ENCODE measurements at places on chromosomes 7 and 10.

DNA sequence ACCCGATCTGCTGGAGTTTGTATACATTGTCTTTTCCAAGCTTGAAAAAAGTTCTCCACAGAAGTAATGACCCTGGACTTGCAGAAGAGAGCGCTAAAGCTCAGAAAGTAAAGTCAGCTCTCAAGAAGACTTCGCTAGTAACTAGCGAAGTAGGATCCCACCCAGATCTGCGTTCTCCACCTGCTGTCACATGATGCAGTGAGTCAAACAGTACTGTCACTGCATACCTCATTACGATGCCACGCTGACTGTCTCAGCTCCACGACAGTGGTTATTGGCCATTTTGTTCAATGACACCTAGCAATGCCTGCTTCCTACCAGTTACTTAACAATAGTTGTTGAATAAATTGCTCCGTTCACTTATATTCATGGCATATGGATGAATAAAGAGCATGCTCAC, 29.7 kb upstream of the SEC61G start:
- H3K36me3 ChIP-seq: no peaks in the 10 kb centered on the region
- H3K27ac ChIP-seq: no peak overlapping the region
- H3K4me3 ChIP-seq: no peak overlapping the region
- no peaks in the 10 kb centered on the region for H3K4me1 ChIP-seq
- H3K27me3 ChIP-seq: peaks cover 19% of the 10 kb centered on the region

- peaks cover 24% of the 10 kb centered on the region for H3K36me3 ChIP-seq
- peaks cover 49% of the 10 kb centered on the region for H3K4me1 ChIP-seq
- no peaks in the 10 kb centered on the region for H3K27me3 ChIP-seq
- H3K27ac ChIP-seq: peak overlapping the region; percentile 97
- H3K4me3 ChIP-seq: peak overlapping the region; percentile 79
These were observed 29.4 kb upstream of the PCGF5 start for GRCh38 chr10:91190876-91191583.

DNA sequence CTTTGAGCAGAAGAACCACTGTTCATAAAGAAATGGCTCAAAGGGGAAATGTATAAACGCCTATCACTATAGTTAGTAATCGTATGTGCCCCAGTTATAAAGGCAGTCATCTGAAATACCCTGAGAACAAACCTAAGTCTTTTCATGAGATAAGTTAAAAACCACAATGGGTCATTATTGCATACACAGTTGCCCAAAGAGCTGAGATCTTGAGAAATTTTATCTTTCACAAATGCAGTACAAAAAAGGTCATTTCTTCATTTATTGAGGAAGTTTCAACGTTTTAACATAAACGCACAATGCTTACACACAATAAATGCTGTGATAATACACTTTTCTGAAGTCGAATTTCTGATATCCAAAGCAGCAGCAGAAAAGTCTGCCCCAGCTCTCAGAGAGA, 114.4 kb downstream of the MICU1 start:
- H3K36me3 ChIP-seq: peaks cover 23% of the 10 kb centered on the region
- peak overlapping the region; percentile 21 for H3K27ac ChIP-seq
- no peaks in the 10 kb centered on the region for H3K27me3 ChIP-seq
- no peak overlapping the region for H3K4me3 ChIP-seq

GRCh38 chr10:72080042-72080975, 8.0 kb downstream of the SPOCK2 start:
- H3K27ac ChIP-seq: peak overlapping the region; percentile 80
- H3K36me3 ChIP-seq: peaks cover under 1% of the 10 kb centered on the region
- no peaks in the 10 kb centered on the region for H3K27me3 ChIP-seq
- no peak for DNase-seq

DNA sequence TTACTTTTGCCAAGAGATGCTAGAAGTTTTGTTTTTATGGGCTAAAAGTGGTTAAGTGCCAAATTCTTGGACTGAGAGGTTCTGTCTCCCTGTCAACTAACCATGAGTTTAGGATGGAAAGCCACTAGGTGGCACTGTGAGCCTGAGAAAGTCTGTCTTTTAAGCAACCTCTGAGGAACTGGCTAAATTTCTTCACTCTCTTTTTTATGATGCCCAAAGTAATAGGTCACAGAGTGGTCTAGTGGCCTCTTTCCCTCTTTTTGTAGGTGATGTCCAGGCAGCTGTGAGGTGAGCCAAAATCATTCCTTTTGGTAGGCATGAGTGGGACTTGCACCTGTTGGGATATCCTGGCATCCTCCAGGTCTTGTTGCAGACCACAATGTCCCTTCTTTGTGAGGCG, 56.8 kb downstream of the SND1 start:
- H3K4me1 ChIP-seq: no peaks in the 10 kb centered on the region
- H3K27me3 ChIP-seq: no peaks in the 10 kb centered on the region
- peaks cover 28% of the 10 kb centered on the region for H3K36me3 ChIP-seq
- H3K4me3 ChIP-seq: no peak overlapping the region
- H3K27ac ChIP-seq: no peak overlapping the region
- DNase-seq: peak; percentile 74

DNA sequence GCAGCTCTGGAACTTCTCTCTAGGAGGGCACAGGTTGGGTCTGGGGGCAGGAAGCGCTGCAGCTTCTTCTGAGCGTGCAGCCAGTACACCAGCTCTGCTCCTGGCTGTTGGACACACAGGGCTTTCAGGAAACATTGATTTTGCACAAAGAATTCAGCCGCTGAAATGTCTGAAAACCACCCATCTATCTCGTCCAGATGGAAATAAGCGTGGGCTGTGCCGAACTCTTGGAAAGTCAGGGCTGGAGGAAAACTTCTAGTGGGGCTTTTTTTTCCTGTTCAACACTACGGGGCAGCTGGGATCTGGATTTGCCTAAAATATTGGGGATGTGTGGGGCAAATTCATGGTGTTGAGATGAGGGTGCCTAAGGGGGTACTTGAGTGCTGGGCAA, 31.2 kb downstream of the PALD1 start:
- no peak overlapping the region for H3K4me3 ChIP-seq
- H3K4me1 ChIP-seq: peaks cover 18% of the 10 kb centered on the region
- H3K27ac ChIP-seq: peak overlapping the region; percentile 72
- H3K27me3 ChIP-seq: no peaks in the 10 kb centered on the region

GRCh38 chr7:156918635-156919034, 25.7 kb upstream of the LMBR1 start:
- peaks cover 2% of the 10 kb centered on the region for H3K36me3 ChIP-seq
- peaks cover 28% of the 10 kb centered on the region for H3K27me3 ChIP-seq
- no peak overlapping the region for H3K4me3 ChIP-seq
- peaks cover 18% of the 10 kb centered on the region for H3K4me1 ChIP-seq
- no peak for DNase-seq
- H3K27ac ChIP-seq: no peak overlapping the region

GRCh38 chr7:2017914-2018568, 214.7 kb downstream of the MAD1L1 start:
- no peak overlapping the region for H3K4me3 ChIP-seq
- no peak for DNase-seq
- peaks cover 9% of the 10 kb centered on the region for H3K36me3 ChIP-seq
- H3K4me1 ChIP-seq: peaks cover 23% of the 10 kb centered on the region
- no peak overlapping the region for H3K27ac ChIP-seq

- H3K4me3 ChIP-seq: no peak overlapping the region
- DNase-seq: no peak
- H3K4me1 ChIP-seq: no peaks in the 10 kb centered on the region
- H3K27me3 ChIP-seq: peaks cover 5% of the 10 kb centered on the region
- no peak overlapping the region for H3K27ac ChIP-seq
- H3K36me3 ChIP-seq: no peaks in the 10 kb centered on the region
These were observed 161.0 kb downstream of the PLXNA4 start for GRCh38 chr7:132415259-132415658.

DNA sequence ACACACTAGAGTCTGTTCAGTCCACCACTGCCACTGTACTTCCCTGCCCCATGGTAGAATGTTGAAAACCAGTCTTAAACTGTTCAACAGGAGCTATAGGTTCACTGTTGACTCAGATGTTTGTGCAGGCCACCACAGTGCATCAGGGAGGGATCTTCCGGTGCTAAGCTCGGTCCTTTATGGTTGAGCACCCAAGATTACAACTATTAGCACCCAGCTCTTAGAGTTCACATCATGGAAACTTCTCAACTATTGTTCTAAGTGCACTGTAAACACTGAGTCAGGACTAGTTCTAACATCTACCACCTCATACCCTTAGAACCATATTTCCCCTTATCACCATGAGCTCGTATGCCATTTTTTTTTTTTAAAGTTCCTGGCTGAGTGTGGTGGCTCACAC, 97.1 kb upstream of the MXI1 start:
- no peak for DNase-seq
- H3K36me3 ChIP-seq: peaks cover 29% of the 10 kb centered on the region
- no peak overlapping the region for H3K4me3 ChIP-seq
- no peaks in the 10 kb centered on the region for H3K27me3 ChIP-seq
- H3K27ac ChIP-seq: peak overlapping the region; percentile 51
- H3K4me1 ChIP-seq: peaks cover 10% of the 10 kb centered on the region

DNA sequence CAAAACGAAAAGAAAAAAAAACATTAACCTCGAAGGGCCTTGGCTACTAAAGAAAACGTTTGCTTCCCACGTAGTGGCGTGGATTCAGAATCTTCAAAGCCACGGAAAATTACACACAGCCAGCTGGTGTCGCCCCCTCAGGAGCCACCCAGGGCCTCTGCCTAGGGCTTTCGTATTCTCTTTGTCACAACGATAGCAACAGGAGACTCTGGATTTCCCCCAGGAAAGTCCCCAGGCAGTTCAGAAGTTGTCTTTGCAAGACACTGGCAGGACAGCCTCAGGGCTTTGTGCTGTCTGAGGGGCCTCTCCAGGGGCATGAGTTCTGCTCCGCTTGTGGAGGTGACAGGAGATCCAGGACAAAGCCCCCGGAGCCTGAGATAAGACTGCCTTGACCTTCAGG, 150.2 kb upstream of the INSYN2A start:
- no peaks in the 10 kb centered on the region for H3K27me3 ChIP-seq
- no peak overlapping the region for H3K27ac ChIP-seq
- no peaks in the 10 kb centered on the region for H3K36me3 ChIP-seq

DNA sequence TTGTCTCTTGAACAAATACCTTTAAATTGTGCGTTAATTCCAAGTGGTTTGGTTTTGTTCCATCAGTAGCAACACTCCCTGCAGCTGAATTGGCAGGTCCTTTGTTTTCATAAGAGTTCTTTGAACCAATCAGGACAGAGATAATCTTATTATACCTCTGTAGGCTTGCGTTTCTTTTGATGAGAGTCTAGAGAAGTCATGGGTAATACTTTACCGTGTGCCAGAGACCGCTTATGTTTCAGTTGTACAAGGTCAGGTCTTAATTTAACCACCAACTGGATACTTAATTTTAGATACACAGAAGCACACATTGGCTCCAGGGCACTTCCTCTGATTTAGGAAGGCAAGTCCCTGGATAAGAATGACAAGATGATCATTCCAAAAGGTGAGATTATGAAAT, at the start of gene ASB15:
ASB15 (plus strand) TSS at position 292 of the 400 bp plus-strand sequence. CDS start 12,682 bp downstream, outside the sequence.
- H3K4me1 ChIP-seq: no peaks in the 10 kb centered on the region
- no peak within 1 kb of the TSS for H3K27ac ChIP-seq
- no peak within 1 kb of the TSS for H3K4me3 ChIP-seq
- no peak for DNase-seq

GRCh38 chr10:119132521-119133345, 28.8 kb downstream of the DENND10 start:
- H3K4me3 ChIP-seq: no peak overlapping the region
- peaks cover 8% of the 10 kb centered on the region for H3K4me1 ChIP-seq
- H3K27me3 ChIP-seq: no peaks in the 10 kb centered on the region
- peaks cover 13% of the 10 kb centered on the region for H3K36me3 ChIP-seq

GRCh38 chr10:112958275-112958995, 8.4 kb downstream of the TCF7L2 start:
- H3K27ac ChIP-seq: no peak overlapping the region
- H3K36me3 ChIP-seq: peaks cover 2% of the 10 kb centered on the region
- peaks cover 32% of the 10 kb centered on the region for H3K27me3 ChIP-seq

GRCh38 chr7:50939021-50939420, 156.3 kb upstream of the GRB10 start:
- no peak for DNase-seq
- no peak overlapping the region for H3K4me3 ChIP-seq
- H3K27me3 ChIP-seq: peaks cover 5% of the 10 kb centered on the region
- no peak overlapping the region for H3K27ac ChIP-seq
- peaks cover 5% of the 10 kb centered on the region for H3K36me3 ChIP-seq

DNA sequence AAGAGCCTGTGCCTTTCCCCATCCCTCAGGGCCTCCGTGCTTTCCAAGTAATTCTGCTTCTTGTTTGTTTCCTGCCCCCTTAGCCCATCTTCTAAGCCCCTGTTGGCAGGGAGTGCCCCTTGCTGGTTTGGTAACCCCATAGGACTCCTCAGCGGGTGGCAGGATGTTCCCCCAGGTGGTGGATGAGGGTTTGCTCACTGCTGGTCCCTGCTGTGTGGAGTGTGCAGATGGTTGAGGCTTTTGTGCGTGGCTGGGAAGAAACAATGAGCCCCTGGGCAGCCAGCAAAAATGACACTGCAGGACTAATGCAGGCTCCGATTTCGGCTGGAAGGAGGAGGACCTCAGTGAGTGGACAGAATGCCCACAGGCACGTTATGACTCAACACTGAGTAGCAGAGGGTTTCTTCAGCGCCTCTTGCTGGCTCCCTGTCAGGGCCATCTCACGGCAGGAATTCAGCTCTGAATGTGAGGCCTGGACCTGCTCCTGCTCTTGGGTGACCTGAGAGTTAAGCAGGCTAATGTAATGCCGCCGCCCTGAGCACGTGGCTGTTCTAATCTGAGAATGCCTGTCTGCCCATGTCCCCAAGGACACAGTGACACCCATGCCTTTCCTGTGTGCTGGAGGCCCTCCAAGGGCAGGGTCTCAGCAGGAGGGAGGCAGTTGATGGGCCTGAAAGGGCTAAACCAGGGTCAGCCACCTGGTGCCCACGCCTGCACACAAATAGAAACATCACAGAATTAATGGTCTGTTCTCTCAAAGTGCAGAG, 16.6 kb downstream of the BAG3 start:
- no peak overlapping the region for H3K27ac ChIP-seq
- H3K27me3 ChIP-seq: no peaks in the 10 kb centered on the region
- no peak for DNase-seq
- peaks cover 3% of the 10 kb centered on the region for H3K4me1 ChIP-seq
- H3K36me3 ChIP-seq: peaks cover 2% of the 10 kb centered on the region

- no peak for DNase-seq
- H3K27ac ChIP-seq: no peak overlapping the region
- no peak overlapping the region for H3K4me3 ChIP-seq
- H3K27me3 ChIP-seq: no peaks in the 10 kb centered on the region
- H3K36me3 ChIP-seq: peaks cover 24% of the 10 kb centered on the region
These were observed 236.0 kb downstream of the TNS3 start for GRCh38 chr7:47345857-47346298.

DNA sequence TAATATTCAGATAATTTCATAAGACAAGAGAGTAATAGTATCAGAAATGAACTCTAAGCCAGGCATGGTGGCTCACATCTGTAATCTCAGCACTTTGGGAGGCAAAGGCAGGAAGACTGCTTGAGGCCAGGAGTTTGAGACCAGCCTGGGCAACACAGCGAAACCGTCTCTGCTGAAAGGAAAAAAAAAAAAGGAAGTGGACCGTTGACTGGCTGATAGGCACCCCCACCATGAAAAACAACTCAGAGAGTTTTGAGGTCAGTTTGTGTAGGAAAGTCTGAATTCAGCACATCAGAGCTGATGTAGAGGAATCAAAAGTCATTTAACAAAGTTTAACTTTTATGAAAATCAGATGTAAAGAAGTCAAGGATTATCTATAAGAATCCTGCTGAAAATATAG, 63.2 kb upstream of the AMPH start:
- peak overlapping the region; percentile 63 for H3K27ac ChIP-seq
- no peaks in the 10 kb centered on the region for H3K36me3 ChIP-seq
- peaks cover 4% of the 10 kb centered on the region for H3K4me1 ChIP-seq
- no peak overlapping the region for H3K4me3 ChIP-seq

Data from memory B cell (primary cell).